ENCODE measurements at places on chromosomes 2 and 18. TPM values are rescaled to one million over a fixed set of nuclear protein-coding genes. Genes with fewer than 3 reads are reported as not detected.
A peak's percentile ranks its signal among the peaks of the same experiment; 100 is the strongest.

DNA sequence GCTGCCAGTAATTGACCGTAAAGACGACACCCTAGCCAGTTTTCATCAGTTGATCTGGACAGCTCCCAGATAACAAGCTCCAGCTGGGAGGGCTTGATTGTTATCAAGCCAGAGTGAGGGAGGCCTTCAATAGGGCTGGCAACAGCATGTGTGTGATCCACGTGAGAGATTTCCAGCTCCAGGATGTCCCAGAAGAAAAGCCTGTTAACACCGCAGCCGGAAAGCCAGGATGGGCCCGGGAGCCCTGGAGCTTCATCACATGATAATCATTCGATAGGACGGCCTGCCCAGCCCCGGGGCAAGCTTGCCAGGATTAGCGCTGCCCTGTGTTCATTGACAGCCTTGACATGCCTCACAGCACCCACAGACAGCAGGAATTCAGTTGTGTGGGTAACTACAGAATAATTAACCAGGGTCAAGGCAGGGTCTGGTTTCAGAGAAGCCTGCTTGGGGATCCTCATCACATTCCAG lies 182.5 kb downstream of the C1D start:
- no peak for DNase-seq

DNA sequence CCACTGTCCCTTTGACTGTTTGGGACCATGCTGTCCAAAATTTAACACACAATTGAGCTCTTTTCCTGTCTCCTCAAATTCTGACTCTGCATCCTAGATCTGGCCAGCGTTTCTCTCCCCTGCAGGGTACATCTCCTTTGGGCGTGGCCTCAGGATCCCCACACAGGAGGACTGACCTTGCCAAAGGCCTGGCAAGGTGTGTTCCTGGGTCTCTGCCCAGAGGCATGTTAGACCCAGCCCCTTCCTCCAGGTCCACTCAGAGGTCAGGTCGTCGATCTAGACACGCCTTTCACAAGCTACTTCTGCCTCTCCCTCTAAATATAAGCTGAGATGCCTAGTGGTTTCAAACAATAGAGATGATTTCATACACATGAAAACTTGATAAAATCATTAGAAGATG lies 45.4 kb upstream of the SMIM21 start:
- no peak for DNase-seq

EFHD1 gene
- not detected for polyA plus RNA-seq

CNNM3 gene
- polyA plus RNA-seq = 0.94 TPM

GRCh38 chr2:42048299-42049220 lies 739 bp downstream of the PKDCC start:
- peak; percentile 70 for DNase-seq
